Tongue (tissue), 3 donors: ENCODE measurements at places on chromosomes 3 and 15. TPM values are rescaled to one million over a fixed set of nuclear protein-coding genes. Genes with fewer than 3 reads are reported as not detected.

Gene KCNAB1
- total RNA-seq: 6.3 TPM

Gene GOLGA8K
- total RNA-seq: not detected

Gene ZMYND10
- total RNA-seq: not detected

Gene SLC22A13
- total RNA-seq: 0.51 TPM

Gene CCDC9B
- total RNA-seq: 25.4 TPM
